ENCODE measurements at places on chromosomes 6 and 20.

DNA sequence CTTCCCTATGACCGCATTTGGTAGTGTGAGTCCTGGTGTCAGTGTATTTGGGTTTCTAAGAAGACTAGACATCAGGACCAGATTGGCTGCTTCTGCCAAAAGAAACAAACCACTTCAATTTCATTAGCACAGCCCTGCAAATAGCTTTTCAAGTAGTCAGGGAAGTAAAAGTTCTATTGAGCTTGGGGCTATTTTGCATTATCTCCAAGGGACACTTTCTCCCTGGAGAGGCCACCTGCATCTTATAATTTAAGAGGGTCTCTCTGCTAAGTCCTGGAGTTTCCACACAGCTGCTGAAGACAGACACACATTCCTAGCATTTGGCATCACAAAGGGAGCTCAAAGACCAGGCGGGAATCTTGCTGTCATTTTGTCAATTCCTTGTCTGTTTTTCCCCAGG, 141.2 kb downstream of the BMP2 start:
- DNase-seq: peak; percentile 24

DNA sequence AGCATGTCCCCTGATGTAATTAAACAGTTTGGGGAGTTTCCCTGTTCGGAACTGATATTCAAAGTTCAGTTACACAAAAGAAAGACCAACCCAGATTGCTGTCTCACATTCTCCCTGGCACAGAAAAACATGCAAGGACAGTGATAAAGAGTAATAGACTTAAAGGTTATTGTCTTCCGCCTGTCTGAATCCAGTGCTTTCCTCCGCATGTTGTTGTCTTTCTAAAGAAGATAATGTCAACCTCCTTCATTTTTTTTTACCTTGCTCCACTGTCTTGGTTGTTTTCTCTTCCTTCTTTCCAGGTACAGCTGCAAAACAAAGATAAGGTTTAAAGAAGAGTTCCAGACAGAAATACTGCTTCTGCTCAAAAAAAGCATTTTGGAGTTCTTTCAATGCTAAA, 284.5 kb downstream of the TRDN start:
- no peak for DNase-seq

DNA sequence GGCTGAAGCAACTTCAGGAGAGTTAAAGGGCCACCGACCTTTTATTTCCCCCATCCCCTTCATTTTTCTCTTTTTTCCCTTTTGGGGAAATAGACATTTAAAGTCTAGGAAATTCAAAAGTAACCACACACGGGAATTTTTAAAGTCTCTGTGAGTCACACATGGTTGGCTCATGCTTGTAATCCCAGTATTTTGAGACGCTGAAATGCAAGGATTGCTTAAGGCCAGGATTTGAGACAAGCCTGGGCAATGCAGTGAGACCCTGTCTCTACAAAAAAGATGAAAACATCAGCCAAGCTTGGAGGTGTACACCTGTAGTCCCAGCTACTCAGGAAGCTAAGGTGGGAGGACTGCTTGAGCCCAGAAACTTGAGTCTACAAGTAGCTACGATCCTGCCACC, 34.2 kb downstream of the KATNA1 start:
- no peak for DNase-seq

GRCh38 chr6:151494936-151495320, 1.1 kb downstream of the CCDC170 start:
- no peak for DNase-seq

DNA sequence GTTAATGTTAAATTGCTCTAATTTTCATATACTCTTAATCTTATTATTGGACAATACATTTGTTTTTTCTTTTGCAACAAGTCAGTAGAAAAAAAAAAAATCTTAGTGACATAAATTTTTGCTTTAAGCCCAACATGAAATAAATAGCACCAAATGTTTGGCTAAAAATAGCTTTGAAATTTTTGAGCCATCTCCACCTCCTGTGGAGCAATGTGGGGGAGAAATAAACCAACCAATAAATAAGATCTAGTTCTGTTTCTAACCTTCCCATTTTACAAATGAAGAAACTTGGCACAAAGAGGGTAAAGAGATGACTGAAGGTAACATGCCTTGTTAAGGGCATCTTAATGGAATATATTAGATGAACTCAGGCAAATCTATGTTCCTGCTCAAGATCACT, 91.4 kb downstream of the PRKN start:
- no peak for DNase-seq

DNA sequence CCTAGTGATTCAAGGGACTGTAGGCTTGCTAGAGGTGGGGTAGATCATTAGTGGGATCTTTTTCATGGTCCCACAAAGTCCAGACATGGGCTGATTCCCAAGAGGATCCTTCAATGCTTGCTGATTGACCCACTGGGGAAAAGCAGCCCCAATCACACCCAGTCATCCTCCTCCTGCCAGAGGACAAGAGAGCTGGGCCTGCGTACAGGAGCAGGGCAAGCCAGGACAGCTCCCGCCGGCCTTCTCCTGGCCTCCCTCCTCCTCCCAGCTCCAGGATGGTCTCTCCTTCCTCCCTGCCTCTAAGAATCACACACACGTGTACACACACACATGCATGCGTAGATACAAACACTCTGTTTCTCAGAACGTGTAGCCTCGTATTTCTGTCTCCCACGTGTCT, 27.0 kb downstream of the KCNK15 start:
- DNase-seq: no peak

DNA sequence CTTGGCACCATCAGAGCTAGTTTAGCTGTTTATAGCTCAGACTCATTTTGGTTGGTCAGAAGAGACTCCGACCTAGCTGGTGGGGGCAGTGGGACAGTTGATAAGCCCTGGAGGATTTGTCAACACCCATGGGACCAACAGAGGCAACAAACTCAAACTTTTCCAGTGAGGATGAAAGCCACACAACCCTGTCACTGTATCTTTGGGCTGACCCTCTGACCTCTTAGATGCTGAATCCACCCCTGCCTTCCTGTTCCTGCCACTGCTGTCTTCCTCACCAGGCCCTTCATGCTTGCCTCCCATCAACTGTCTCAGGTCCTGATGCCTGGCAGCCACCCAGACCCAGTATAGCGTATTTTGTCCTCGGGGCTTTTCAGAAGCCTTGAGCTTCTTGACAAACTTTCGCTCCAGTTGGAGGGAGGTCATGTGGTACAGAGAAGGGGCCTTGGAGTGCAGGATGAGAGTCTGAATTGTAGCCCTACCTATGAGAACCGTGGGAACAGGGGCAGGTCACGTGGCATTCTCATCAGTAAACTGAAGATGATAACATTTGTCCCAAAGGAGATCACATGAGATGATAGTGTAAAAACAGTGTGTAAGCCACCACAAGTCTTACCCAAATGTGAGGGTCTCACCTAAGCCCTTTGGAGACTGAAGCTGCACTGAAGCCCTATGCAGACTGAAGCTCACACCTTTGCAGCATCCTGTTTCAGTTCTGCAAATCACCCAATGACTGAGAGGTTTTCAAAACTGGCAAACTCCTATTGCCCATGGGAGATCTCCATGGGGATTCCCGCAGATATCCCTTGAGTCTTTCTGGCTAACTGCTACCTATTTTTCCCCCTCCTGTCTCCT, 72.0 kb upstream of the F13A1 start:
- no peak for DNase-seq

DNA sequence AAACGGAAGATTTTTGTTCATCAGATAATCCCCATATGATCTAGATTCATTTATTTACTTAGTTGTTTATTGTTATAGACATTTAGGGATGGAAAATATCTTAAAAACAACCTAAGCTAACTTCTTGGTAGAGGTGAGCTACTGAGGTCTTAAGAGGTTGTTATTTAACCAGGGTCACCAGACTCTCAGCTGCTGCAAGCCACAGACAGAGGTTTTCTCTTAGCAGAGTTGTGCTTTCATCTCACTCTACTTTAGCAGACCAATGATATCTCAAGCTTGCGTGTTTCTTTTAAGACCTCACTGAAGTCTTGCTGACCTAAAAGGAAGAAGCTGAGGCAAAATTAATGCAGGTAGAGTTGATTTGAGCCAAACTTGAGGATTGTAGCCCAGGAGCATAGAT, 43.6 kb downstream of the NCOA7 start:
- DNase-seq: no peak

- no peak for DNase-seq
These were observed 8.7 kb upstream of the ZSCAN12 start for GRCh38 chr6:28408076-28408802.

DNA sequence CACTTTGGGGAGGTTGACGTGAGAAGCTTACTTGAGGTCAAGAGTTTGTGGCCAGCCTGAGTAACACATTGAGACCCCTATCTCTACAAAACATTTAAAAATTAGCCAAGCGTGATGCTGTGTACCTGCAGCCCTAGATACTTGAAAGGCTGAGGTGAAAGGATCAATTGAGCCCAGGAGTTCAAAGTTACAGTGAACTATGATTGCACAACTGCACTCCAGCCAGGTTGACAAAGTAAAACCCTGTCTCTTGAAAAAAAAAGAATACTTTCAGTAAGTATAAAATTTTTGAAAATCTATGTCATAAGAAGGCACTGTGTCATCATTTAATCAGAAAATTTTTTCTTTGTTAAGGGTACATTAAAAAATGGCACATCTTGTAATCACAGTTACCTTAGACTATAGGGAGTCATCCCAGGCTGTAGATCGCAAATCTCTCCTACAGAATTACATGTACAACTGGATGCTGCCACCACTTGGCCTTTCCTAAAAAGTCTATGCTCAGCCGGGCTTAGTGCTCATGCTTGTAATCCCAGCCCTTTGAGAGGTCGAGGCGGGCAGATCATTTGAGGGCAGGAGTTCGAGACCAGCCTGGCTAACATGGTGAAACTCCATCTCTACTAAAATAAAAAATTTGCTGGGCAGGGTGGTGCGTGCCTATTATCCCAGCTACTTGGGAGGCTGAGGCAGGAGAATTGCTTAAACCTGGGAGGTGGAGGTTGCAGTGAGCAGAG, 17.0 kb upstream of the MRS2 start:
- DNase-seq: no peak

- DNase-seq: no peak
These were observed 641 bp downstream of the SF3B5 start for GRCh38 chr6:144094731-144095133.

- no peak for DNase-seq
These were observed 417 bp downstream of the VAPB start for GRCh38 chr20:58389324-58389967.

DNA sequence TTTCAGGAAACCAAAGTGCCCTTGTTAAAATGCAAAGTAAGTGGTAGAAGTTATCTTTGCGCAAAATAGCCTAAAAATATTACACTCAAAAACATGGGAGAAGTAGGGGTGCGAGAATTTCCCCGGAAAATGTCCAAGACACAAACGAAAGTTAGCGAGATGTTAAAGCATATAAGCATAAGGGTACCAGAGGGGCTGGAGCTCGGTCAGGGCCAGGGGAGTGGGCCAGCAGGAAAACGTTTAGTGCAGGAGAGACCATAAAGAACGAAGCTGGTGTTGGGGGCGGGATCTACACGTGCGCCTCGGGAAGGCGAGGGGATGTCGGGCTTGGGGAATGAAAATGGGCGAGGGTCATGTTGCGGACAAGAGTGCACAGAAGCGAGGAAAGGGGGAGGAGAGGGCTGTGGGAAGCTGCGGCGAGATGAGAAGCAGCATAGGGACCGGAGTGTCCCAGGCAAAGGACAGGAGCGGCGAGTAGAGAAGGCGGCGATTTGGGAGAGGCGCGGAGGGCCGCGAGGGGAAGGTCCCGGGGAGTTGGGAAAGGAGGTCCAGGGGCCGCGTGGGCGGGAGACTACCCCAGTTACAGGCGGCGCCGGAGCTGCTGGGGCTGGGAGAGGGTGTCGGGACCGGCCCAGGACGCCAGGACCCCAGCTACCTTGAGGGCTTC, 600 bp downstream of the XPO5 start:
- DNase-seq: peak; percentile 46
